ENCODE measurements at places on chromosomes 4 and X. TPM values are rescaled to one million over a fixed set of nuclear protein-coding genes. Genes with fewer than 3 reads are reported as not detected.

GRCh38 chrX:116246261-116246660, 75.7 kb downstream of the AGTR2 start:
- DNase-seq = no peak
- H3K27me3 ChIP-seq = no peaks in the 10 kb centered on the region
- no peak overlapping the region for H3K4me3 ChIP-seq
- no peaks in the 10 kb centered on the region for H3K36me3 ChIP-seq
- H3K4me1 ChIP-seq = no peaks in the 10 kb centered on the region
- H3K27ac ChIP-seq = no peak overlapping the region

LRRC66 gene
- total RNA-seq = 0.08 TPM

DNA sequence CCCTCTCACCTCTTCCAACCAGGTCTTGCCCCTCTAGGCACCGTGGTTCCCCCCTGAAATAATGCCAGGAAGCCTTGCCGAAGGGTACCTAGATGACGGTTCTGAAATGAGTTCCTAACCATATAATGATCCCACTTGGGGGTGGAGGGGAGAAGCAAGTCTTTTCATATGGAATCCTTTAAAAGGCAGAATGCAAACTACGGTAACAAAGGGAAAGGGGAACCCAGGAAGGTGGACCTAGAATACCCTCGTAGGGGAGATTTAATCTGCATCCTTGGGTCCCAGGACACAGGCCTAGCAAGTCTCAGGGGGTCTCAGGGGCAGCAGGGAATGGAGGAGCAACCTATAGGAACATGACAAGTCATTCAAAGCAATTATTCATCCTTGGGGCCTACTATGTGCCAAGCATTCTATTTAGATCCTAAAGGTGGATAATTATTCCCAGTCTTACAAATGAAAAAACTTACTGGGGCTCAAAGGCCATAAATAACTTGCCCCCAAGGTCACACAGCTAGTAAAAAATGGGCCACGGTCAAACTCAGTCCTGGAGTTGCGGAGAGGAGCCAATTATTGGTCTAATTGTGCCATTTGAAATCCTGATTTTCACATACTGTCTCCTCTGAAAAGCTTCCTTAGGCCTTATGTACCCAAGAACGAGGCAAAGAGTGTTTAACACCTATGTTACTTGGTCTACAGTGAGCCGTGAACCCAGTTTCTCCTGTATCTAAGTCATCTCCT, 8.8 kb downstream of the BCOR start:
- H3K4me3 ChIP-seq = peak overlapping the region; percentile 53
- peak overlapping the region; percentile 79 for H3K27ac ChIP-seq
- H3K27me3 ChIP-seq = no peaks in the 10 kb centered on the region
- no peaks in the 10 kb centered on the region for H3K36me3 ChIP-seq

XPNPEP2 gene
- total RNA-seq = not detected

DNA sequence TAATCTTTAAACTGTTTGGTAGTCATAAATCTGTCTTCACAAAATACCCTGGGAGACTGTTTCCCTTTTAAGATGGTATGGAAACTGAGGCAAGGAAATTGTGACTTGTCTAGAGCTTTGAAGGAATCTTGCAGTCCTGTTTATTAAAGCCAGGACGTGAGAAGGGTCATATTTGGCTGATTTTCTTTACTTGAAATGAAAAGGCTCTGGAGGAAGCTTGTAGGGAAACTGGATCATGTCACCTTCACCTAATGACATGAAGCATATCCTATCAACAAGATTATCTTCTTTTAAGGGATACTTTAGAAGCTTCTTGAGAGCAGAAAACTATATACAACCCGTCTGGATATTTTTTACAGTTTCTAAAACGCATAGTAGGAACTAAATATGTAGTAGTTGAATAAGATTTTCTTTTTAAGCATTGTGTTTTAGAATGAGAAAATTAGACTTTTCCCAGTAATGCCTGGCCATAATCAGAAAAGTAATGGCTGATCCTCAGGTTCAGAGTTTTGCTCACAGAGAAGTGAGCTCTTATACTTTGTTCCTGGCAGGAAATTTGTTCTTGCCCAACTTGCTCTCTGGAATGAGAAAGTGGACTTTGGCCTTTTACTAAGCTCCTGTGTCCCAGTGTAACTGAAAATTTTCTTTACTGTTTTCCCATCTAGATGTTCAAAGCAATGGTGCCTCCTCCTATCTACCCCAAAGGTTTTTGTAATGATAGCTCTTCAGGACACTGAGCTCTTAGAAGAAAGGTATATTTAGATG, 136.8 kb upstream of the AFF2 start:
- no peak overlapping the region for H3K27ac ChIP-seq
- DNase-seq = no peak
- no peak overlapping the region for H3K4me3 ChIP-seq
- no peaks in the 10 kb centered on the region for H3K4me1 ChIP-seq
- no peaks in the 10 kb centered on the region for H3K36me3 ChIP-seq
- H3K27me3 ChIP-seq = no peaks in the 10 kb centered on the region

DNA sequence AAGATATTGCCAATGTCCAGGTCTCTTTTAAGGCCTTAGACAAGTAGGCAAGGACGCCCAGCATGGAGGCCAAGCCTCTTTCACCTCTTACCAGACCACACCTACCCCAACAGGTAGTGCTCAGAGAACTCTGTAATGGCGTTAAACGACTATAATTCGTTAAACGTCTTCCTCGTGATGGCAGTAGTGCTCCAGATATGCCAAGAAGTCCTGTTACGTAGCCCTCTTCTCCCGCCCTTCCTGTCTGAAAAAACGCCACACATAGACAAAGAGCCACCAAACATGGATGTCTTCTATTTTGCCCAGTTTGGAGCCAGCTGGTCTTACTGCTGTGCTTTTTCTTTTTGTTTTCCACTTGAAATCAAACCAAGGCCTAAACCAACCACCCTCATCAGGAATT, 190.7 kb downstream of the OR13H1 start:
- no peak overlapping the region for H3K27ac ChIP-seq
- no peaks in the 10 kb centered on the region for H3K4me1 ChIP-seq
- H3K27me3 ChIP-seq = no peaks in the 10 kb centered on the region
- DNase-seq = peak; percentile 77
- H3K36me3 ChIP-seq = no peaks in the 10 kb centered on the region
- no peak overlapping the region for H3K4me3 ChIP-seq

- no peaks in the 10 kb centered on the region for H3K27me3 ChIP-seq
- no peaks in the 10 kb centered on the region for H3K4me1 ChIP-seq
- DNase-seq = no peak
- no peak overlapping the region for H3K27ac ChIP-seq
- no peak overlapping the region for H3K4me3 ChIP-seq
- H3K36me3 ChIP-seq = no peaks in the 10 kb centered on the region
Measured at GRCh38 chr4:100362366-100362765, 155.5 kb downstream of the EMCN start.

DNA sequence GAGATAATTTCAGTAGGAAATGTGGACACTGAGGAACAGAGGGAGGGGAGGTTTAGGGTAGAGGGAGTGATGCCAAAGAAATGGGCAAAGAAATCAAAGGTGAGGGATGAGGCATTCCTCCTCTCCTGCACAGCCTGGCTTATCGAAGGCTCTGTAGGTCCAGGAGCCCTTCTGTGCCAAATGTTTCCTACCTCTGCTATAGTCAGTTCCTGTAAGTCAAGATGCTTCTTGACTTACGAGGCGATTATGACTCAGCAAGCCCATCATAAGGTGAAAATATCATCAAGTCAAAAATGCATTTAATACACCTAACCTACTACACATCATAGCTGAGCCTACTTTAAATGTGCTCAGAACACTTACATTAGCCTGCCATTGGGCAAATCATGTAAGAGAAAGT, 60.0 kb upstream of the ARHGAP24 start:
- no peak overlapping the region for H3K4me3 ChIP-seq
- DNase-seq = no peak
- H3K27me3 ChIP-seq = no peaks in the 10 kb centered on the region
- no peaks in the 10 kb centered on the region for H3K4me1 ChIP-seq

DNA sequence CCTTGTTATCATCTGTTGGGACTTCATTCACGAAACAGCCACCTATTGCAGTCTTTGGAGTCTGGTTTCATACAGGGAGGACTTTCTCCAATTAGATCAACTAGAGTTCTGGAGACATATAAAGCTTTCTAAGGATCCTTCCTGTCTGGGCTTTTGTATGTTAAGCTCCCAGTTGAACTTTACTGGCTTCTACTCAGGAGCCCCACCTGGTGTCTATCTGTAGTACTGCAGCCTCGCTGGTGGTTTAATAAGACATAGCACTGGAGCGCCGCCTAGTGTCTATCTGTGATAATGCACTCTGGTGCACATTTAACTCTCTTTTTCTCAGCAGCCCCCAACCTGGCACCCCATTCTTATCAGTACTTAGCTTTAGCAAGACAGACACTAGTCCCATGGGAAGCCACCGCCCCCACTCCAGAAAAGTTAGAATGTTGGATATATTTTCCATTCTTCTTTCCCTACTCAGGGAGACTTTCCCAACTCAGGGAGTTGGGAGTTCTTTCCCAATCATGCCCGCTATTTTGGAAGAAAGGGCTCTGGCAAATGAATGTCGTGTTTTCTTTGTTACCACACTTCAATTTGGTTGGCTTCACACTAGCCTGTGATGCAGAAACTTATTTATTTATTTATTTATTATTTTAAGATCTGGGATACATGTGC, 36.9 kb upstream of the SYTL4 start:
- no peak overlapping the region for H3K4me3 ChIP-seq
- H3K4me1 ChIP-seq = no peaks in the 10 kb centered on the region
- H3K36me3 ChIP-seq = no peaks in the 10 kb centered on the region
- H3K27me3 ChIP-seq = no peaks in the 10 kb centered on the region
- peak; percentile 69 for DNase-seq
- H3K27ac ChIP-seq = no peak overlapping the region

DNA sequence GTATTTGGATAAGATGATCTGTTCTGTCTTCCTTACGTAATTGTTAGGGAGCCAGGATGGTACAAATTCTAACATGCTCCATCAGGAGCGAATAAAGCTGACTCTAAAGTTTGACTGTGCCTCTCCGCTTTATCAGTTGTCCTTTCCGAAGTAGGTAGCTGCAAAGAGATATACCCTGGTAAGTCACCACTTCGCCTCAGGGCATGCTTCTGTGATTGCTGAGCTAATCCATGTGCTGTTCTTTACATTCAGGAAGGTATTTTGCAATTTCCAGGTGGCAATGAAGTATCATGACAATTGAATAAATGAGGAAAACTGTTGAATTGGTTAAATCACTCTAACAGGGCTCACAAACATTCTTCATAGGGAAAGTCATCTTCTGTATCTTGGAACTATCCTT, 38.9 kb downstream of the KIT start:
- H3K36me3 ChIP-seq = no peaks in the 10 kb centered on the region
- H3K4me1 ChIP-seq = no peaks in the 10 kb centered on the region
- no peak overlapping the region for H3K4me3 ChIP-seq
- DNase-seq = no peak

DNA sequence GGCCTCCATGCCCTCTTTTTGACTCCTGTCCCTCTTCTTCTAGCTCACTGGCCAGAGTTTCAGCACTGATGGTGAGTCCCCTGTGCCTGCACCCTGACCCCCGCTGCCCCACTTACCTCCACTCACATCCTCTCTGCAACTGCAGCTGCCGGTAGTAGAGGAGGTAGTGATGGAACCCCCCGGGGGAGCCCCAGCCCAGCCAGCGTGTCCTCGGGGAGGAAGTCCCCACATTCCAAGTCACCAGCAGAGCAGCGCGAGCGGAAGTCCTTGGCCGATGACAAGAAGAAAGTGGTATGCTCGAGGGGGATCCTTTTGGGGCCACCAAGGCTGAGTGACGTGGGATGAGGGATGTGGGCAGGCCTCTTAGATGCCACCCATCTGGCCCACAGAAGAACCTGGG, 5.8 kb downstream of the ARAF start:
- H3K4me1 ChIP-seq = no peaks in the 10 kb centered on the region
- no peak for DNase-seq
- H3K36me3 ChIP-seq = no peaks in the 10 kb centered on the region
- H3K27me3 ChIP-seq = no peaks in the 10 kb centered on the region
- H3K4me3 ChIP-seq = no peak overlapping the region

DNA sequence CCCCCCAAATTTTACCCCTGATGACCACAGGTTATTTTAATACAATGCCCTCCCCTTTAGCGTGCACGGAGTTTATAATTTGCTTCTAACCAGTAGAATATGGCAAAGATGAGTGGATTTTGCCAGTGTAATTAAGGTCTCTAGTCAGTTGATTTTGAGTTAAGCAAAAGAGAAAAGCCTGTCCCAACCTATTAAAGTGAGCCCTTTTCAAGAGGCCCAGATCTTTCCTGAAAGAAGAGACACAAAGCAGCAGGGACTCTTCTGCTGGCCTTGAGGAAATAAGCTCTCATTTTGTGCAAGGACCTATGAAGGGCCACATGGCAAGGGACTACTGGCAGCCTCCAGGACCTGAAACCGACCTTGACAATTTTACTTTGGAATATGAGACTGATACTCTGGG, 61.9 kb upstream of the GABRG1 start:
- no peaks in the 10 kb centered on the region for H3K4me1 ChIP-seq
- H3K4me3 ChIP-seq = no peak overlapping the region
- DNase-seq = no peak
- no peaks in the 10 kb centered on the region for H3K27me3 ChIP-seq
- H3K36me3 ChIP-seq = no peaks in the 10 kb centered on the region

DNA sequence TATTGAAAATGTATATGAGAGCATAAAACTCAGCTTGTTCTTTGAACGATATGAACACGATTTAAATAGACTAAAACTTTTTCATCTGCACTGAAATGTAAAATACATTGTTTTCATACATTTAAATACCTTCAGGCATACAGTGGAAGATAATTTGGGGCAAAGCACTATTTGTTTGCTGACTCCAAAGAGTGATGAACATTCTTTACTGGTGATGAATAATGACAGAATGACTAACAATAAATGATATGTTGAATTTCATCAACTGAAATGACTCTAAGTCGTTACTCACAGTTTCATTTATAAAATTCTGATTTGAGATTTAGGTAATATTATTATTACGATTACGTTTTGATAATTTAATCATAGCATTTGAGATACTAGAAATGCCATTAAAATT, 1160.1 kb downstream of the NLGN4X start:
- no peaks in the 10 kb centered on the region for H3K36me3 ChIP-seq
- no peak overlapping the region for H3K27ac ChIP-seq
- no peaks in the 10 kb centered on the region for H3K27me3 ChIP-seq
- DNase-seq = no peak
- H3K4me1 ChIP-seq = no peaks in the 10 kb centered on the region

GPR78 gene
- total RNA-seq = not detected

UBA6 gene
- total RNA-seq = 59.4 TPM

DNA sequence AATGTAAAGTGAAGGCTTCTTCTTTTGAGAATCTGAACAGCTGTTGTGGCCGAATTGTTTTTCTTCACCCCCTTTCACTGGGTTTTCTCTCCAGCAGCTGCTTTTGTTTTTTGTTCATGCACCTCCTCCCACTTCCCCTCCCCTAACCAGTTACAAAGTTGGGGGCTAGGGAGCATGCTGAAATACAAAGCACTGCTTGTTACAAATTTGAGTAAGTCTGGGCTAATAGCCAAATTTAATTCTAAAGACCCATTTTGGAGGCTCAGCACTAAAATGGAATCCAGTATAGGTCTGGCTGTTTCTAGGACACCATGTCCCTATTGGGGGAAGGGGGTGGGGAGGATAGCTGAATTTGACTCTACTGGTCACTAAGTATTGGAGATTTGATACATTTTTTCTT, 89.2 kb upstream of the GPM6B start:
- H3K4me1 ChIP-seq = no peaks in the 10 kb centered on the region
- no peak overlapping the region for H3K4me3 ChIP-seq

GRCh38 chr4:55184600-55185523, 59.5 kb upstream of the KDR start:
- no peaks in the 10 kb centered on the region for H3K27me3 ChIP-seq
- H3K4me3 ChIP-seq = no peak overlapping the region
- H3K36me3 ChIP-seq = no peaks in the 10 kb centered on the region

RASSF6 gene
- 0.15 TPM for total RNA-seq

GRCh38 chrX:82945332-82945731, 562.8 kb upstream of the POU3F4 start:
- no peak overlapping the region for H3K27ac ChIP-seq
- DNase-seq = no peak
- no peak overlapping the region for H3K4me3 ChIP-seq
- no peaks in the 10 kb centered on the region for H3K4me1 ChIP-seq
